ENCODE measurements at places on chromosomes 11 and 22.

DNA sequence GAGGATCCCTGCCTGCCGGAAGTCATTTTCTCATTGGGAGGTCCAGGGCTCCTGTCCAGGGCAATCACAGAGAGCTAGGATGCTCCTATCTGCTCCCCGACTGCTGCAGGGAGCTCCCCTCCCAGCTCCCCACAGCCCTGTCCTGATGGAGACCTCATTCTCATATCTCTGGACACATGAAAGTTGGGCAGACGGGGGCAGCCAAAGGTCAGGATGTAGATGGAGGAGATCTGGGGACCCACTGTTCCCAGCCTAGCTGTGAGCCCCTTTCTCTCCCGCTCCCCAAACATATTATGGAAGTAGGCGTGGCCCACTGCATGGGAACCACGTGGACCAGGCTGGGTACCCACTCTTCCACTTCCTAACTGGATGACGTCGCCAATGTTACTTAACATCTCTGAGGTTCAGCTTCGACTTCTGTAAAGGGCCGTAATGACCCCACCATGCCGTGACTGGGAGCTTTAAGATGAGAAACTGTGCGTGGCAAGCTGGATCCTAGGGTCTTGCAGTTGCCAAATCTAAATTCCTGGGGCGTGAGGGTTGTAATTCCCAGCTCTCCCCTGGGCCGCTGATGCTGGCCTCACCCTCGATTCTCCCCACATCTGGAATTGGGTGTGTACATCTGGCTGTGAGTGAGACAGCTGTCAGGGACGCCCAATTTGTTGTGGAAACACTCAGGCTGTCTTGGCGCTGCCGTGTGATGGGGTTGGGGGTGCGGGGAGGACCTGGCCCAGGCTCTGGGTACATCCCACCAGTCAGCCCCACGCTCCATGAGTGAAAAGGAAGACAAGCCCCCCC, 1.8 kb downstream of the CDC42EP2 start:
- DNase-seq = no peak

DNA sequence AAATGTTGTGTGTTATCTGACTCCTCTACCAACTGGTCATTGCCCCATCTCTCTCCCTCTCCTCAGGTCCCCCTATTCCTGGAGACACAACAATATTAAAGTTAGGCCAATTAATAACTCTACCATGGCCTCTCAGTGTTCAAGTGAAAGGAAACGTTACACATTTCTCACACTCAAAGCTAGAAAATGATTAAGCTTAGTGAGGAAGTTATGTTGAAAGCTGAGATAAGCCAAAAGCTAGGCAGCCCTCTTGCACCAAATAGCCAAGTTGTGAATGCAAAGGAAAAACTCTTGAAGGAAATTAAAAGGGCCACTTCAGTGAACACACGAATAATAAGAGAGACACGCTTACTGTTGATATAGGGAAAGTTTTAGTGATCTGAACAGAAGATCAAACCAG, 6.9 kb downstream of the DLG2 start:
- no peak for DNase-seq

- DNase-seq = no peak
These were observed 736.0 kb upstream of the CCDC90B start for GRCh38 chr11:84022201-84022600.

- no peak for DNase-seq
These were observed 696.5 kb upstream of the CHORDC1 start for GRCh38 chr11:90919332-90919731.

DNA sequence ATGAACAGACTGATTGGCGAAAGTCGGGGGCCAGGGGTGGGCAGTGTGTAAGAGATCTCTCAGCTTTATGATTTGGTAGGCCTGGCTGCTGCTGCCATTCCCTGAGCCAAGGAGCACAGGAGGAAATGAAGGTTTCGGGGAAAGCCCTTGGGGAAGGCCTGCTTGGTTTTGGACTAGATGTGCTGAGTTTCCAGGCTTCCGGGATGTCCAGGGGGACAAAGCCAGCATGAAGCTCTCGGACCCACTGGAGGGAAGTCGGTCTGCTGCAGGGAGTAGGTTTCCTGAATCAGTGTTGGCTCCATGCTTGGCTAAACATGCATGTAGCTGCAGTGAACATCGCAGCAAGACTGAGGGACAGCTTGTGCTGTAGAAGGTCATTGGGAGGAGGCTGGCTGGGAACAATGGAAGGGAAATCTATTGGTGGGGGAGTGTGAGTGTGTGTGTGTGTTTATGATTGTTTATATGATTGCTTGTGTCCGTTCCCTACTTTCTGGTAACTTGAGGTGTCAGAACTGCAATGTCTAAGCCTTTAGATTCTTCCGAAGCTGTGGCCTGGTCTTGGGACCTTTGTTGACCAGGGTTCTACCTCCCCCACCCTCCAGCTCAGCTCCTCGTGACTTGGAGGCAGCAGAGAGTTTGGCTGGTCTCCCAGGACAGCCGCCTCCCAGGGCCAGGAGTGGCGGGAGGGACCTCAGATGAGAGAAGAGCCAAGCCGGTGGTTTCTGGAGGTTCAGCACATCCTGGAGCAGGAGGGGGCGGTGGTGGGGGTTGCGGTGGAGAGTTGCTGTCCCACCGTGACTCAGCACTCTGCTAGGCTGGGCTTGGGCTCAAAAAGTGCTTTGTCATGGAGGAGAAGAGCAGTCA, 4.0 kb upstream of the FTH1 start:
- peak; percentile 72 for DNase-seq

- DNase-seq = no peak
These were observed 34.2 kb upstream of the HORMAD2 start for GRCh38 chr22:30045901-30046715.

DNA sequence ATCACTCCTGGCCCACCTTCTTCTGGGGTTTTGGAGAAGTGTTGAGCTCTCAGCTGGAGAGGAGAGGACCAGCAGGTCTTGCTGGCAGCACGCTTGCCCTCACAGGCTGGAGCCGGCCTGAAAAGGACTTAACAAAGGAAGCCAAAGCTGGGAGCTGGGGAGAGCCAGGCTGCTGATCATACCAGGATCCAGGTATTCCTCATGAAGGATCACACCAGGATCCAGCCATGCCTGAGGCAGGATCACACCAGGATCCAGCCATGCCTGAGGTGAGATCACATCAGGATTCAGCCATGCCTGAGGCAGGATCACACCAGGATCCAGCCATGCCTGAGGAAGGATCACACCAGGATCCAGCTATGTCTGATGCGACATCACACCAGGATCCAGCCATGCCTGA, 17.0 kb downstream of the MRGPRD start:
- DNase-seq = no peak

- no peak for DNase-seq
These were observed 1.9 kb downstream of the ARFGAP3 start for GRCh38 chr22:42855211-42855610.

DNA sequence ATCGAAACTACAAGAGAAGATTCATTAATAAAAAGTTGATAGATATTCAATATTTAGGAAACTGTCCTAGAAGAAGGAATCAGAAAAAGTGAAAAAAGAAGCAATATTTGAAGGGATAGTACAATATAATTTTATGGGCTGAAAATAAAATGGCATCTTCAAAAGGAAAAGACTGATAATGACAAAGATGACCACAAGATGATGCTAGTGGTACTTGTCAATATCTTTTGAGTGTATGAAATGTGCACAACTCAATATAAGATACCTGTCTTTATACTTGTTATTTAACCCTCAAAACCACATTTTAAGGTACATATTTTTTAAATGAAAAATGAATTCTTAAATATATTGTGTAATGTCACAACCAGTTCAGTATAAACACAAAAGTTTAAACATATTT, 1059.6 kb upstream of the RAG2 start:
- DNase-seq = no peak

DNA sequence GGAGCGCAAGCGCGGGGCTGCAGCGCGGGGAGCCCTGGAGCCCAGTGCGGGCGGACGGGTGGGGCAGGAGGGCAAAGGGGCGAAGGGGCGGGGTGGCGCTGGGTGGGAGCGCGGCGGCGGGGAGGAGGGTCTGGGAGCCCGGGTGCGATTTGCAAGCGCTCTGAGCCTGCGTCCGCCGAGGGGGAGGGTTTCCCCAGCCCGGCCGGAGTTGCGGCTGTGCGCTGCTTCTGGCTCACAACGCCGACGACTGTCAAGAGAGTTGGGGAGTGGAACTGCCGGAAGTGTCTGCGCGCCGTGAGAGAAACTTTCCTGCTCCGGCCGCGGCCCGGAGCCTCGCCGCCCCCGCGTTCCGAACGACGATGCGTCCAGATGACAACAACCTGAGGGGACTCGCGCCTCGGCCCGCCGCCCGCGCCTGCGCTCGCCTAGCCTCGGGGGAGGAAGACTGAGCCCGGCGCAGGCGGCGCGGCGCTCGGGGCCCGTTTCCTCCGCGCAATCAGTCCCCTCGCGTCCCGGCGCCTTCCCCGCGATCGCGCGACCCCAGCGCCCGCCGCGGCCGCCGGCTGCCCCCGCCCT, at the start of gene ARHGAP42:
Gene ARHGAP42, plus strand, starts transcription at position 235 of the 576 bp plus-strand sequence. CDS start 391 bp downstream, outside the sequence.
- peak; percentile 17 for DNase-seq

- DNase-seq = no peak
These were observed 73.0 kb upstream of the VPREB1 start for GRCh38 chr22:22171357-22172218.

GRCh38 chr22:39712751-39713525, 142.4 kb downstream of the CACNA1I start:
- no peak for DNase-seq

DNA sequence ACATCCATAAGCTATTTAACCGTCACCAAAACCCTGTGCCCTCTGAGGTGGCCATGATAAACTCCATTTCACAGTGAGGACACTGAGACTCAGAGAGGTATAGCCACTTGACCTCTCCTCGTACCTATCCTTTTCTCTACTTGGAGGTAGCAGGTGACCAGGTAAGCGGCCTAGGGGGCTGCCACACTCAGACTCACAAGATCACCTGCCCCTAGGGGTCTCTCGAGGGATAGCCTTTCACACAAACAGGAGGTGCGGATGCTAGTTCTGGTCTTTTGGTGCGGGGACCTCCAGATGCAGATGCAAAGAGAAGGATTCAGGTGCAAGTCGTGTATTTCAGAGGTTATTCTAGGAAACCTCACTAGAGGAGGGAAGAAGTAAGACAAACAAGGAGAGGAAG, 14.6 kb downstream of the MS4A18 start:
- DNase-seq = no peak

GRCh38 chr11:1293619-1294015, 15.8 kb downstream of the TOLLIP start:
- DNase-seq = no peak

GRCh38 chr11:58573451-58574104, 2.1 kb downstream of the LPXN start:
- no peak for DNase-seq

GRCh38 chr11:25727944-25728343, 604.0 kb upstream of the ANO3 start:
- DNase-seq = no peak

DNA sequence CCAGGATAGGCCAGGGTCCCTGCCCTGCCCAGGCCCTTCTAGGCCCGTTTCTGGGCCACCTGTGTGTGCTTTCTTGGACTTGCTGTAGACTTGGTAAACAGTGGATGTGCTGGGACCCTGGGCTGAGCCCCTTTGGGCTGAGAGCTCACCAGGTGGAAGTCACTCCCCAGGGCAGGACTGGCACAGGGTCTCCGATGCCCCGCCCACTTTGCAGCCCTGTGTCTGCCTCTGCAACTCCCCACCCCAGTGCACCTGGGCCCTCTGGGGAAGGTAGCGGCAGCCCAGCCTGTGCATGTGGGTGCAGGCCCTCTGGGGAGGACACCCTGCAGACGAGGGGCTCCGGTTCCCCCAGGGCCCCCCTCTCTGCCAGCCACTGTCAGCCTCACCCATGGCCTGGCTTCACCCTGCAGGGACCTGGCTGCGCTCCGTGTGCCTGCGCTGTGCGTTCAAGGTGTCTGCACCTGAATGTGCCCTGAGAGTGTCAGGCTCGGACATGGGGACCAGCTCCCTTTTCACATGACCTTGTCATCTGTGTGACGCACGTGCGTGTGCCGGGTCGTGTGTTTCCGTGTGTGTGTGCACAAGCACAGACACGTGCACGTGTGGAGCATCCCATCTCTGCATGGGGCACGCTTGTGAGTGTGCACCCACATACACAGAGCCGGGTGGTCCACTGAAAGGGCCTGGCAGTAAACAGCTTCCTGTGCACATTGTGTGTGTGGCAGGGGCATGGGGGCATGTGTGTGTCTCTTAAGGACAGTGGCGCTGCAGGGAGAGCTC, 118.5 kb downstream of the KCNQ1OT1 start:
- no peak for DNase-seq

DNA sequence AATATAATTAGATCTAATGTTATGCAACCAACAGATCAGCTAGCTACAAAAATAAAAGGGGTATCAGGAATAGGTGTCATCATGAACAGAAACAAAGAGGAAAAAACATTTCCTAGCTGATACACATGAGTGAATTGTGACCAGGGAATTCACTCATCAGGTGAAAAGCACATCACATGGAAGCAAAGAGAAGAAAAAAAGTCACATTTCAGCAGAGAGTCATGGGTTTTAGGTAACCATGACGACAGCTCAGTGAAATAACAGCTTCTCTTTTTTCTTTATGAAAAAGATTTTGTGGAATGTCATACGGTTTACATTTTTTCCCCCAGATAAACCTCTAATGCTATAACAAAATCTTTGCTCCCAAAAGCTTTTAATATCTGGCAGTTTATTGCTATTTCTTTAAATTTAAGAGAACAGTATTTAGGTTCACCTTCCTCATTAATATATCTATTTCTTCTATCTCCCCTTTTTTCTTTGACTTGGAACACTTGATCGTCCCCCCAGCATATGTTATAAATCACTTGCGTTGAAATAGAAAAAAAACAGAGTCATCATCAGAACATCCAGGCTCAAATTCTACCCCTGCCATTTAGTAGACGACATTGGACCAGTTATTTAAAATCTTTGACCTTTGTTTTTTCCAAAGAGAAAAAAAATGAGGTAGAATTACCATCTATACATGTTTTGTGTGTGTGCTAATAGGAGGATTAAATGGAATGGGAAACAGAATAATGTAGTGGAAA, 5.3 kb downstream of the TYR start:
- no peak for DNase-seq

DNA sequence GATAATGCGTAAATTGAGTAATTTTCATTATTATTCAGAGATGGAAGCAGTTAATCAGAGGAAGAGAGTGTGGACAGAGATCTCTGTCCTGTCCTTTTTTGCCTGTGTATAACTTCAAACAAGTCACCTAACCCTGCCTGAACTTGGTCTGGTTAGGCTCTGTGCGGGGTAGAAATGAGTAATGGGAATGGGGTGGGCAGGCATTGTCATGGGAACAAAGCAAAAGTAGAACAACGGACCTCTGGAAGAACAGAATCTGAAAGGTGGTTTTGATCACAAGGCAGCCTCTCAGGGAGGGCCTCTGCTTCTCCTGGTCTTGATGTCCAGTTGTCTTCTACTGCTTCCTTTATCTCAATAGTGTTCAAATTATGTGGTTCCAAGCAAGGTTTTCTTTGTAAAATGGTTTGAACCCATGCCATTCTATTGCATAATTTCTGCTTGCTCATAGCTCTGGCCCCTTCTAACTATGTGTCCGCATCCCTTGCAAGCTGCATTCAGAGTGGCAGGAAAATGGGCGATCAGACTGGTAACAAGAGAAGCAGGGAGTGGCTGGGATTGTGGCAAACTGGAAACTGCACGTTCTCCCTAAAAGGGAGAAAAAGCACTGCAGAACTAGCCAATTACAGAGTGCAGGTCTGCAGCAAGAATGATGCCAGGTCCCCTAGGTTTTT, 76.1 kb downstream of the PRR5L start:
- DNase-seq = no peak
